Activated naive CD8-positive, alpha-beta T cell treated with anti-CD3 and anti-CD28 coated beads for 36 hours (primary cell): ENCODE measurements at places on chromosomes 12 and 14. TPM values are rescaled to one million over a fixed set of nuclear protein-coding genes. Genes with fewer than 3 reads are reported as not detected.

GRCh38 chr12:28360253-28360652, 170.0 kb downstream of the CCDC91 start:
- peaks cover 18% of the 10 kb centered on the region for H3K36me3 ChIP-seq
- H3K4me3 ChIP-seq, result no peak overlapping the region
- H3K27me3 ChIP-seq, result no peaks in the 10 kb centered on the region
- peaks cover 6% of the 10 kb centered on the region for H3K4me1 ChIP-seq
- no peak overlapping the region for H3K27ac ChIP-seq
- no peak for DNase-seq

DNA sequence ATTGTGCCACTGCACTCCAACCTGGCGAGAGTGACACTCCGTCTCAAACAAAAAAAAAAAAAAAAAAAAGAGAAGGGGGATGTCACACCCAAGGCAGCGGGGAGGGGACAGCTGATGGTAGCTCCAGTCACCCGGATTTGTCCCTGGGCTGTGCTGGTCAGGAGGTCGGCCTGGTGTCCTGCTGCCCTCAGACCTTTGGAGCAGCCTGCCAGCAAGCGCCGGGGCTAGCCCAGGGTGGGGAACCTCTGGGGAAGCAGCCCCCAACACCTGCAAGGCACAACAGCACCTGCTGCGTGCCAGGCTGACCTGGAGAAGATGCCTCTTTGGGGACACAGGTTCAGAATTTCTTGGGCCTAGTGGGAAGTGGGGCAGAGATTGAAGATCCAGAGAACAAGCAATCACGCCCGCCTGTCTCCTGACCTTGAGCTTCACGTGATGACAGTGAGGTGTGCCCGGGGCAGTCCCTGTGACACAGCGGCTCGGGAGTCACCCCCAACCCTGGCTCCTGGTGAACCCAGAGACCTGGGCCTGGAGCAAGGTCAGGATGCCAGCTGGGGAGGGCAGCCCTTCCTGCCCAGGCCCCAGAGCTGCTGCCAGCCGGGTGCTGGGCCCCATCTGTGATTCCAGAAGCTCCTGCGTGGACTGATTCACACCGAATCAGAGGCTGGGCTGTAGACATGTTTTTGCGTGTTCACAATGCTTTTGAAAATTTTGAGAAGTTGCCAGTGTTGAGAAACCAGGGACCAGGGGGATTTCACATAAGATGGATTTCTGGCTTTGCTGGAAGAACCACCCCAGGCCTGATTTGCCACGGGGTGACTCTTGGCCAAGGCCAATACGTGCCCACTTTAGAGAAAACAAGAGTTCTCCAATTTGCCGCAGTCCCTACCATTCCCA, 66.4 kb downstream of the RFLNA start:
- no peak overlapping the region for H3K27ac ChIP-seq
- H3K4me3 ChIP-seq, result no peak overlapping the region
- peaks cover 14% of the 10 kb centered on the region for H3K36me3 ChIP-seq
- peaks cover 3% of the 10 kb centered on the region for H3K4me1 ChIP-seq
- DNase-seq, result no peak

DNA sequence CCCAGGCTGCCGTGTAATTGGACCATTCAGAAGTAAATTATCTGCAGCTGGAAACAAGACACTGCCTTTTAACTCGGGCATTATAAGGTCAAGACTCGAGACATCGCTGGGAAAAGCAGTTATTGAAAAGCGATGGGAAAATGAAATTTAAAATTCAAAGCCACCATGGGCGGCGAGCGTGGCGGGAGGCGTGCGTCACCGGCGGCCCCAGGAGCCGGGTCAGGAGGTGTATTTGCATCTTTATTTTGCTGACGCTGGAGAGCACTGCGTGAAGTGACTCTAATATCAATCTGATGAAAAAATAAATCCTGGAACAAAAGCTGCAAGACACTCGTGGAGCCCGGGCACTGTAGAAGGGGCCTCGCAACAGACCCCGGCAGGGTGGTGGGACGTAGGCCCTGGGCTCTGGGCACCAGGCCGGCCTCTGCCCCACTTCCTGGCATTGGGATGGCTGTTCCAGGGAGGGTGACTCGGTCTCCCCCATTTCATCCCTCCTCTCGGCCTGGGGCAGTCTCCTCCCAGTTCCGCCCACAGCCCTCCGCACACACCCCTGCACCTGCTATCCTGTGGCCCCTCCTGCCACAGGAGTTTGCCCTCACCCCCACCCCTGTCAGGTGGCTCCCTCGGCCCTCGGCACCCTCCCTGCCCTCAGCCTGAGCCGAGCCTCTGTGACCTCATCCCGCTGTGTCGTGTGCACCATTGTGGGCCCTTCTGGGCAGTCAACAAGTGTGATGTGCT, 196.2 kb downstream of the KIF26A start:
- no peak for DNase-seq
- H3K27me3 ChIP-seq, result no peaks in the 10 kb centered on the region
- no peaks in the 10 kb centered on the region for H3K4me1 ChIP-seq
- H3K36me3 ChIP-seq, result peaks cover 3% of the 10 kb centered on the region
- no peak overlapping the region for H3K27ac ChIP-seq

DNA sequence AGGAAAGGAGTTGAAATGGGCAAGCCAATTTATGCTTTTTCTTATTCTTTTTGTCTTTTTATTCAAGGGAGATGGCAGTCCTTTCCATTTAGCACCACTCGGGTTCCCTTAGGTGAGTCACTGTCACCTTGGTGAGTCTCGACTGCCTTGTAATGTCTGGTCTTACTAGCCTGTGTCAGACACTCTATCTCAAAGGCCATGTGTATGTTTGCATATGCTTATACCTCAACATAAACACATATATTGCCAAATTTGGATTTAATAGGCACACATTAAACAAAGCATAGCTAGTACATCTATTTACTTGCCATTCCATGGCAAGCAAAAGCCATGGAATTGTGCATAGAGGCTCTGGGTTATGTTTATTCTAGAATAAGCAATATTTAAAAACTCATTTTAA, 624.9 kb upstream of the FOXG1 start:
- no peaks in the 10 kb centered on the region for H3K27me3 ChIP-seq
- no peak overlapping the region for H3K4me3 ChIP-seq
- no peaks in the 10 kb centered on the region for H3K36me3 ChIP-seq

Gene SERPINA10
- total RNA-seq, result not detected

GRCh38 chr12:31406345-31406744, 80.4 kb upstream of the SINHCAF start:
- no peak overlapping the region for H3K27ac ChIP-seq
- H3K36me3 ChIP-seq, result no peaks in the 10 kb centered on the region
- no peak for DNase-seq
- peaks cover 7% of the 10 kb centered on the region for H3K27me3 ChIP-seq
- peaks cover 6% of the 10 kb centered on the region for H3K4me1 ChIP-seq
- no peak overlapping the region for H3K4me3 ChIP-seq

DNA sequence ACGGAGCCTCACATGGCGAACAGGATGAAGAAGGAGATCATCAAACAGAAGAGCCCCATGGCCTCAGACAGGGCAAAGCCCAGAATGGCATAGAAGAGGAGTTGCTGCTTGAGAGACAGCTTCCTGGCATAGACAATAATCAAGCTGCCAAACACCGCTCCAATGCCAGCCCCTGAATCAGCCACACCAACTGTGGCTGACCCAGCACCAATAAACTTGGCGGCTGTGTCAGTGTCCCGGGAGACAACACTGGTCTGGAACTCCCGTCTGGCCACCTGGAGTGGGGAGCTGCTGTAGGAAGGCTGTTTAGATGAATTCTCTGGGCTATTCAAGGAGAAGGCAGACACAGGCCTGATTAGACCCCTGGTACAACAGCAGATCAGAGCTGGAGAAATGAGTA, 100.1 kb downstream of the HEATR5A start:
- H3K36me3 ChIP-seq, result no peaks in the 10 kb centered on the region
- no peak overlapping the region for H3K27ac ChIP-seq
- no peak overlapping the region for H3K4me3 ChIP-seq
- no peak for DNase-seq
- H3K4me1 ChIP-seq, result no peaks in the 10 kb centered on the region

Gene KRT2
- total RNA-seq, result not detected

Gene CSRNP2
- total RNA-seq, result 10.5 TPM

DNA sequence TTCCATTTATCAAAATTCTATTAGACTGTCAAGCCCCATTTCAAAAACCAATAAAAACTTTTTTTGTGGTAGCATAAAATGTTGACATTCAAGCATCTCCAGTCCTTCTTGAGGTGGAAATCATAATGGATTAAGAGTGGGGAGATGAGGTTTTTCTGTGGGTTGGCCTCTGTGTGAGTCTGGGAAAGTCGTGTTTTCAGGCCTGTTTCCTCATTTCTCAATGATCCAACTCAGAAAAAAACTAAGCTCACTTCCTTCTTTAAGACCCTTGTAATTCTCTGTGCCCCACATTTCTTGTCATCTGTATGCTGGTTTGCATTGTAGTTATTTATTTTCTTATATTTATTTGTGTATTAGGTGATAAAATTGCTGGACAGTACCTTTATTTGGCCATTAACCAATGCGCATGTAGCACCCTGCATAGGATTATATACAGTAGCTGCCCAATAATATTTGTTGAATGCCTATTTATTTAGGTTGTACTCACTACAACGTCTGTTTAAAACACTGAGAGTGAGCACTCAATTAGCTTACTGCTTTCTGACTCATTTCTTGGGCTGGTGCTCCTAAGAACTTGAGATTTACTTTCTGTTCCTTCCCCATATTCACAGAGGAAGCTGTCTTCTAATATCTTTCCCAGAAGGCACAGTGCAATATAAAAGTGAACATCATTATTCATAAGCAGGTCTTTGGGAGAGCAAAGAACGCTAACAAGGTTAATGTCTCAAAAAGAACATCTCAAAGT, 121.9 kb downstream of the DNAI7 start:
- no peak overlapping the region for H3K4me3 ChIP-seq
- no peaks in the 10 kb centered on the region for H3K27me3 ChIP-seq
- peaks cover 45% of the 10 kb centered on the region for H3K36me3 ChIP-seq
- H3K4me1 ChIP-seq, result peaks cover 28% of the 10 kb centered on the region
- H3K27ac ChIP-seq, result no peak overlapping the region

DNA sequence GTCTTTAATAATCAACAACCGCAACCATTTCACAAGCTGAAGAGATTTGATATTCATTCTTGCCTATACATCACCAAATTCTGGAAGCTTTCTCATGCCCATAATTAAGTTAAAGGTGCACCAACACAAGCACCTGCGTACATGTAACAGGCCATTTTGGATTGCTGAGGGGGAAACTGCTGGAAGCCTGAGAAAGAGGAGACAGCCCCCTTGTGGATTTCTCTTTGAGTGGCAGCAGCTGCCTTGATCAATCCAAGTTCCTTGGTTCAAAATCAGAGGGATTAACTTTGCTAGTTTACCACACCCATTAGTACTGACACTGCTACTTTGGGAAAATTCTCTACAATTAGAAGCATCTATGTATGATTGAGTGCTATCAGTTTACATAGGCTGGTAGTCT, 321.1 kb downstream of the NOVA1 start:
- no peaks in the 10 kb centered on the region for H3K4me1 ChIP-seq
- DNase-seq, result no peak
- H3K36me3 ChIP-seq, result no peaks in the 10 kb centered on the region
- H3K4me3 ChIP-seq, result no peak overlapping the region
- no peak overlapping the region for H3K27ac ChIP-seq

DNA sequence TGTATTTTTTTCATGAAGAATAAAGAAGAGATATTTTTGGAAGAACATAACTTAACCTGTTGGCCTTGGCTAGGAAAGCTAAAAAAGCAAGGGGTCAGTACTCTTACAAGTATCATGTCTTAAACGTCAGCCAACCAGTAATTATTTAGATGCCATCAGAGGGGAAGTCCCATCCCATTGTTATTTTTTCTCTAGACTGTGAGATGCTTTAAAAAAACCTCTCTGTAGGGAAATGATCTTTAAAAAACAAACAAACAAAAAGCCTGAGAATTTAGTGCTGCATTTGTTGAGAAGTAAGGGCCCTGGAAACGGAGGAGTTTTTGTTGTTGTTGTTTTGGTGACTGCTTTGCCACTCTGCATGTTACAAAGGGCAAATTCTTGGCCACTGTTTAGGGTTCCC, 474.0 kb downstream of the ZFP36L1 start:
- H3K4me1 ChIP-seq, result peaks cover 14% of the 10 kb centered on the region
- H3K27me3 ChIP-seq, result no peaks in the 10 kb centered on the region
- peaks cover 15% of the 10 kb centered on the region for H3K36me3 ChIP-seq
- H3K27ac ChIP-seq, result no peak overlapping the region
- DNase-seq, result no peak

DNA sequence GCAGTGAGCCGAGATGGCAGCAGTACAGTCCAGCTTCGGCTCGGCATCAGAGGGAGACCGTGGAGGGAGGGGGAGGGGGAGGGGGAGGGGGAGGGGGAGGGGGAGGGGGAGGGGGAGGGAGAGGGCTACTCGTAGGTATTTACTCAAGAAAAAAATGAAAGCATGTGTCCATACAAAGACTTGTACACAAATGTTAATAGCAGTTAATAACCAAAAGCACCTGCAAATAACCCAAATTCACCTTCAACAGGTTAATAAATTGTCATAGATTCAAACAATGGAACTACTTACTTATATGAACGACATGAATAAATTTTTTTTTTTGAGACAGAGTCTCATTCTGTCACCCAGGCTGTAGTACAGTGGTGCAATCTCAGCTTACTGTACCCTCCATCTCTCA, 152.4 kb downstream of the BRMS1L start:
- H3K4me3 ChIP-seq, result no peak overlapping the region
- no peak for DNase-seq
- H3K36me3 ChIP-seq, result no peaks in the 10 kb centered on the region
- H3K4me1 ChIP-seq, result no peaks in the 10 kb centered on the region
- no peak overlapping the region for H3K27ac ChIP-seq
- no peaks in the 10 kb centered on the region for H3K27me3 ChIP-seq

- no peaks in the 10 kb centered on the region for H3K36me3 ChIP-seq
- DNase-seq, result no peak
- H3K4me1 ChIP-seq, result peaks cover 38% of the 10 kb centered on the region
- H3K27ac ChIP-seq, result no peak overlapping the region
Measured at GRCh38 chr12:618605-619004, 44.6 kb downstream of the NINJ2 start.

GRCh38 chr14:92644171-92644969, 104.1 kb downstream of the LGMN start:
- H3K4me3 ChIP-seq, result no peak overlapping the region
- H3K4me1 ChIP-seq, result peaks cover 41% of the 10 kb centered on the region
- H3K27me3 ChIP-seq, result no peaks in the 10 kb centered on the region
- peaks cover 53% of the 10 kb centered on the region for H3K36me3 ChIP-seq
- no peak for DNase-seq

DNA sequence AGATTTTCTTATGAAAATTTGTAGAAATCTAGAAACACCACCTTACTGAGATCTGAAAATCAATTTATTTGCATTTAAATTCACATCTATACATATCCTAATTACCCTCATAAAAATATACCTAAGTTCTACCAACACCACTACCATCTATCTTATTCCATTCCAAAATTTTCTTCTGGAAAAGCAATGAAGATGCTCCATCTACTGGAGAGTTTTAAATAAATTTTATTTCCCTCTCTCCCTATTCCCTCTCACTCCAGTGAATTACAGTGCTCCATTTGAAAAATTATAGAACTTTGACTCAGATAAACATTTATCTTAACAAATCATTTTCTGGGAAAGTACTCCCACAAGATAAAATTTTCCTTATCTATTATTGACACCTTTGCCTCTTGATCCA, 2.3 kb upstream of the C14orf39 start:
- DNase-seq, result no peak
- H3K4me3 ChIP-seq, result no peak overlapping the region
- peaks cover 3% of the 10 kb centered on the region for H3K4me1 ChIP-seq
- H3K27ac ChIP-seq, result no peak overlapping the region
